Pericardium fibroblast (primary cell): ENCODE measurements at places on chromosomes 13 and 19. TPM values are rescaled to one million over a fixed set of nuclear protein-coding genes. Genes with fewer than 3 reads are reported as not detected.

Gene PSG6
- not detected in 2 replicates for total RNA-seq

Gene MCEMP1
- total RNA-seq: not detected in 2 replicates

Gene RUBCNL
- total RNA-seq: not detected in 2 replicates

Gene MYO1F
- total RNA-seq: 0.51 and 0.70 TPM in 2 replicates

Gene ZNF613
- 2.4 and 2.8 TPM in 2 replicates for total RNA-seq

Gene ZNF208
- total RNA-seq: 0.70 TPM in 1 of 2 replicates, not detected in the other

Gene WASF3
- total RNA-seq: 12.8 and 21.8 TPM in 2 replicates
